ENCODE measurements at places on chromosomes 7 and 10. TPM values are rescaled to one million over a fixed set of nuclear protein-coding genes. Genes with fewer than 3 reads are reported as not detected.

GRCh38 chr10:4283846-4284610, 499.0 kb upstream of the KLF6 start:
- peaks cover 7% of the 10 kb centered on the region for H3K4me1 ChIP-seq
- no peak overlapping the region for H3K4me3 ChIP-seq
- no peak overlapping the region for H3K27ac ChIP-seq
- DNase-seq = no peak

GRCh38 chr7:121587435-121587834, 191.3 kb upstream of the FAM3C start:
- no peak for DNase-seq
- H3K4me3 ChIP-seq = no peak overlapping the region
- H3K27ac ChIP-seq = no peak overlapping the region
- no peaks in the 10 kb centered on the region for H3K36me3 ChIP-seq
- no peaks in the 10 kb centered on the region for H3K4me1 ChIP-seq

DNA sequence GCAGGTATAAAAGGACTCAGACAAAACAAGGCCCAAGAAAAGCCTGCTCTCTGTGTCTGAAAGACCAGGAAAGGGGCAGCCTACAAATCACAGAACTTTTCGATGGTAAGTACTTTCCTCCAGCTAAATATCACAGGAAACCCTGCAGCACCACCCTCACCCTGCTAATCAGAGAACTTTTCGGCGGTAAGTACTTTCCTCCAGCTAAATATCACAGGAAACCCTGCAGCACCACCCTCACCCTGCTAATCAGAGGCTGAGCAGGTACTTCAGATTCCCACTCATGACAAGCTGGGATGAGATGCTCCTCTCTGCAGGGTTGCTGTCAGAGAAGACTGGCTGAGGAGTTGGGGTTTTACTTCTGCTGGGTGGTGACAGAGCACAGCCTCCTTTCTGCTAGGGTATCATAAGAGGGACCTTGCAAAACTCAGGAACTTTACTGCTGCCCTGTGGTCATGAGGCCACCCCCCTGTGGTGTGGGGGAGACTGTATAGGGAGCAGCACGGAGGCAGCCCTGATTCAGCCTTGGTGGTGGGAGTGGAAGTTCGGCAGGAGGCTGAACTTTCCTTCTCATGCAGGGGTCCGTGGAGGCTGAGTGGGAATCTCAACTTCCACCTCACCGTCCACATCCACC, 7.2 kb downstream of the WDR37 start:
- peaks cover 64% of the 10 kb centered on the region for H3K4me1 ChIP-seq
- no peaks in the 10 kb centered on the region for H3K27me3 ChIP-seq
- peak overlapping the region; percentile 50 for H3K27ac ChIP-seq
- peak overlapping the region; percentile 37 for H3K4me3 ChIP-seq
- DNase-seq = no peak

- no peak overlapping the region for H3K4me3 ChIP-seq
- H3K27me3 ChIP-seq = no peaks in the 10 kb centered on the region
- no peak for DNase-seq
- H3K36me3 ChIP-seq = no peaks in the 10 kb centered on the region
Measured at GRCh38 chr7:98630149-98630548, 13.1 kb downstream of the NPTX2 start.

GRCh38 chr10:112875476-112876267, 74.4 kb upstream of the TCF7L2 start:
- no peaks in the 10 kb centered on the region for H3K27me3 ChIP-seq
- no peak overlapping the region for H3K4me3 ChIP-seq
- no peaks in the 10 kb centered on the region for H3K4me1 ChIP-seq
- no peaks in the 10 kb centered on the region for H3K36me3 ChIP-seq
- no peak overlapping the region for H3K27ac ChIP-seq
- DNase-seq = no peak

GRCh38 chr7:128194533-128195282, 46.4 kb upstream of the LEP start:
- peaks cover 7% of the 10 kb centered on the region for H3K36me3 ChIP-seq
- no peaks in the 10 kb centered on the region for H3K4me1 ChIP-seq
- H3K27ac ChIP-seq = no peak overlapping the region
- no peak overlapping the region for H3K4me3 ChIP-seq
- peaks cover 11% of the 10 kb centered on the region for H3K27me3 ChIP-seq
- DNase-seq = no peak

DNA sequence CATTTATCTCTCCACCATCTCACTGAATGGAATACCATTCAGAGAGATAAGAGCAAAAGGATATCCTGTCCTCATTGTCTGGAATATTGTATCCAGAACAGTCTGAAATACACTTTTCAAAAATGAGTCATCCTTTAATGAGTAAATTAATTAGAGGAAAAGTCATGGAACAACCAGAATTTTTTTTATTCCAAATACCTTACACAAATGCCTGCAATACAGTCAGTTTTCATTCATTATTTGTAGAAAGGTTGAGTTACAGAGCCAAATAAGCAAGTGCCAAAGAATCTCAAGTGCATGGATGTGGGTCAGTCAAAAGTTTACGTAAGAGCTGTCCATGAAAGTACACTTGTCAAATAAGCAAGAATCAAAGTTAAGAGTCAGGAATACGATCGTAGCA, 482.6 kb downstream of the IPMK start:
- no peaks in the 10 kb centered on the region for H3K36me3 ChIP-seq
- no peak for DNase-seq
- H3K27me3 ChIP-seq = no peaks in the 10 kb centered on the region
- no peak overlapping the region for H3K4me3 ChIP-seq

- H3K36me3 ChIP-seq = no peaks in the 10 kb centered on the region
- no peak for DNase-seq
- peaks cover 3% of the 10 kb centered on the region for H3K4me1 ChIP-seq
Measured at GRCh38 chr10:79185067-79185774, 116.5 kb downstream of the ZMIZ1 start.

DNA sequence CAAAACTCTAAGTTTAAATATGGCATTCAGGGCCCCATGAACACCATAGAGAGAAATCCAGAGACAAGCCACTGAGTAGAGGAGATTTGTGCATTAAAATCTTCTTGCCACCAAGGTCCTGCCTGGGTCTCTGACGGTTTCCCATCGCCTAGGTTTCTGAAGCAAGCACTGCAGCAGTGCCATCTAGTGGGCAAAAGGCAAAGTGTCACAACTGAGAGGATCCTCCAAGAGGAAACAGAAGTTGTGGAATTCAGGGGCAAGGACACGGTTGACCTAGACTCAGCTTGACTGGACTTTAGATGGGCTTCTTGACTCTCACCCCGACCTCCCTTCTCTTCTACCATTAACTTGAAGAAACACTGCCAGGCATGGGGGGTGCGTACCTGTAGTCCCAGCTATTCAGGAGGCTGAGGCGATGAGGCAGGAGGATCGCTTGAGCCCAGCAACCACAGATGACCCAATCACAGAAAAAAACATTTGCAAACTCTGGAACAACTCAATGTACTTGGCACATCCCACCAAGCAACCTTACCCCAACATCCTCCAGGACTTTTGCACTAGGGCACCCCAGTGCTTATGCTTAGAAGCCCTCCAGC, 604.1 kb downstream of the GALNT17 start:
- peak; percentile 18 for DNase-seq
- no peak overlapping the region for H3K27ac ChIP-seq
- no peaks in the 10 kb centered on the region for H3K4me1 ChIP-seq
- no peak overlapping the region for H3K4me3 ChIP-seq
- no peaks in the 10 kb centered on the region for H3K27me3 ChIP-seq

GRCh38 chr10:28127881-28128280, 129.0 kb upstream of the ODAD2 start:
- H3K27me3 ChIP-seq = no peaks in the 10 kb centered on the region
- no peaks in the 10 kb centered on the region for H3K36me3 ChIP-seq
- H3K27ac ChIP-seq = no peak overlapping the region

GRCh38 chr10:78524342-78524741, 490.7 kb downstream of the RPS24 start:
- H3K4me3 ChIP-seq = no peak overlapping the region
- no peak overlapping the region for H3K27ac ChIP-seq
- DNase-seq = no peak
- H3K4me1 ChIP-seq = no peaks in the 10 kb centered on the region
- H3K36me3 ChIP-seq = no peaks in the 10 kb centered on the region

DNA sequence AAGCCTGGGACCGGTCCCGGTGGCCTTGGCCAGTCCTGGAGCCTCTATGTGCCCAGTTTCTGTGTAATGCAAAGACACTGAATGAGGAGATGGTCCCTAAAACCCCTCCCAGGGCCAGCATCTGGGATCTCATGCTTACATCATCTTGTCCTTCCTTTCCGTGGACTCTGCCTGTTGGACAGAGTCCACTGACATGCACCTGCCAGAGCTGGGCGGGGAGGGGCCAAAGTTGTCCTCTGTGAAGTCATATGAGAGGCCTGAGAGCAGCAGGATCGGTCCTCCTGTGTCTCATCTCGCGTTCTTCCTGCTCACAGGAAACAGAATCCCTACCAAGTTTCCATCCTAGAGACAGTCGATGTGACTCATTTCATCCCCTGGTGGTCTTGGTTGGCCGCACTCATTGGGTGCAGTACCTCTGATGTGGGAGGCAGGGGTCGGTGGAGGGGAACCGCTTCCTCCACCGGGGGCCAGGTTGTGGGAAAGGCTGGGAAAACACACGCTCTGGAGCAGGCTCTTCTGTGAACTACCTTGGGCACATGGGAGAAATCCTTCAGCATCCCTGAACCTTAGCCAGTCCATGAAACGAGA, 389.6 kb upstream of the PODXL start:
- H3K4me3 ChIP-seq = no peak overlapping the region
- DNase-seq = no peak
- no peaks in the 10 kb centered on the region for H3K36me3 ChIP-seq
- H3K27me3 ChIP-seq = peaks cover 10% of the 10 kb centered on the region
- no peak overlapping the region for H3K27ac ChIP-seq

- no peaks in the 10 kb centered on the region for H3K27me3 ChIP-seq
- peaks cover 5% of the 10 kb centered on the region for H3K36me3 ChIP-seq
- peaks cover 18% of the 10 kb centered on the region for H3K4me1 ChIP-seq
- H3K27ac ChIP-seq = no peak overlapping the region
- DNase-seq = no peak
Measured at GRCh38 chr7:155211173-155211572, 86.5 kb upstream of the INSIG1 start.

DNA sequence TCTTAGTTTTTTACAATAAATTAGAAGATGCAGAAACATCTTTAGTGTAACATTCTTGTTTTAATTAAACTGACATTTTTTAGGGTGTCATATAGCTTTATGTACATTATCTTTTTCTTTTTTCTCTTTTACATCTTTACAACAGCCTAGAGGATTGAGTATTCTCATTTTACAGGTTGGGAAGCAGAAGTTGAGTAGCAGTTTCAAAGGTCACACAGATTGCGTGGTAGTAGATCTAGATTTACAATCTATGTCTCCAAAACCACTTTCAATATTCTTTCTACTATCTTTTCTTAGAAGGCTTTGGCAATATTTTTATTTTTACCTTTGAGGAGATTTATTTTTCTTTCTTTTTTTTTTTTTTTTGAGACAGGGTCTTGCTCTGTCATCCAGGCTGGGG, 18.7 kb upstream of the MCU start:
- H3K4me1 ChIP-seq = peaks cover 9% of the 10 kb centered on the region
- no peaks in the 10 kb centered on the region for H3K36me3 ChIP-seq
- no peak overlapping the region for H3K4me3 ChIP-seq
- no peak for DNase-seq
- H3K27me3 ChIP-seq = peaks cover 14% of the 10 kb centered on the region

- DNase-seq = no peak
- H3K27ac ChIP-seq = no peak overlapping the region
- H3K27me3 ChIP-seq = no peaks in the 10 kb centered on the region
- H3K4me1 ChIP-seq = peaks cover 19% of the 10 kb centered on the region
Measured at GRCh38 chr10:60208676-60209269, 180.9 kb downstream of the ANK3 start.

DNA sequence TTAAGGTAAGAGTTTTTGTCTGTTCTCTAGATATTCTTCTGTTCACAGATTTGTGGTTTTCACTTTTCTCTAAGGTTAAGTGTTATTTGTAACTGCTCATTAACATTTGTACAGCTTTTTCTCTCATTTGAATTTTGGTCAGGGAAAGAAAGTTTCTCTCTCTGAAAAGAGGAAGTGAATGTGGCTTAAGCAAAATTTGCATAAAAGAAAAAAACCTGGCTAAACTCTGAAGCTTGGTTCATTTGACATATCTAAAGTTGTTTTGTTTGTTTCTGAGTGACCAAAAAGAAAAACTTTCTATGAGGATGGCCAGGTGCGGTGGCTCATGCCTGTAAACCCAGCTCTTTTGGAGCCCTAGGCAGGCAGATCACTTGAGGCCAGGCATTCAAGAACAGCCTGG, 22.0 kb upstream of the SLC26A4 start:
- DNase-seq = no peak
- peaks cover 35% of the 10 kb centered on the region for H3K4me1 ChIP-seq
- peaks cover 3% of the 10 kb centered on the region for H3K27me3 ChIP-seq

DNA sequence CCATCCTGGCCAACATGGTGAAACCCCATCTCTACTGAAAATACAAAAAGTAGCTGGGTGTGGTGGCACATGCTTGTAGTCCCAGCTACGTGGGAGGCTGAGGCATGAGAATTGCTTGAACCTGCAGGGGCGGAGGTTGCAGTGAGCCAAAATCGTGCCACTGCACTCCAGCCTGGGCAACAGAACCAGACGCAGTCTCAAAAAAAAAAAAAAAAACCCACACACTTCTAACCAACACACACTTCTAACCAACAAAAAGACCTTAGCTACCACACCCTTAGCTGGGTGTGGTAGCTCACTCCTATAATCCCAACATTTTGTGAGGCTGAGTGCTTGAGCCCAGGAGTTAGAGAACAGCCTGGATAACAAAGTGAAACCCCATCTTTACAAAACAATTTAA, 33.9 kb upstream of the SPOCK2 start:
- H3K36me3 ChIP-seq = peaks cover 45% of the 10 kb centered on the region
- H3K4me1 ChIP-seq = peaks cover 35% of the 10 kb centered on the region

DNAH11 gene
- 2.0 TPM for total RNA-seq

TSPAN15 gene
- 0.55 TPM for total RNA-seq

SVOPL gene
- not detected for total RNA-seq

EN2 gene
- total RNA-seq = not detected

HOXA3 gene
- not detected for total RNA-seq

ASB10 gene
- total RNA-seq = not detected

NSUN6 gene
- total RNA-seq = 16.4 TPM

TYW1B gene
- 4.5 TPM for total RNA-seq

PSD gene
- 10.6 TPM for total RNA-seq

Data from activated T-helper 2 cell treated with anti-CD3 and anti-CD28 coated beads, Interferon-gamma antibody, Interleukin-2, Interleukin-4, amounts not matched to agents 10 μg/mL and 5 μg/mL and 100 μg/mL, durations not matched to agents 14 hours and 24 hours and 36 hours (primary cell).